ENCODE measurements at places on chromosomes 12 and 14.

DNA sequence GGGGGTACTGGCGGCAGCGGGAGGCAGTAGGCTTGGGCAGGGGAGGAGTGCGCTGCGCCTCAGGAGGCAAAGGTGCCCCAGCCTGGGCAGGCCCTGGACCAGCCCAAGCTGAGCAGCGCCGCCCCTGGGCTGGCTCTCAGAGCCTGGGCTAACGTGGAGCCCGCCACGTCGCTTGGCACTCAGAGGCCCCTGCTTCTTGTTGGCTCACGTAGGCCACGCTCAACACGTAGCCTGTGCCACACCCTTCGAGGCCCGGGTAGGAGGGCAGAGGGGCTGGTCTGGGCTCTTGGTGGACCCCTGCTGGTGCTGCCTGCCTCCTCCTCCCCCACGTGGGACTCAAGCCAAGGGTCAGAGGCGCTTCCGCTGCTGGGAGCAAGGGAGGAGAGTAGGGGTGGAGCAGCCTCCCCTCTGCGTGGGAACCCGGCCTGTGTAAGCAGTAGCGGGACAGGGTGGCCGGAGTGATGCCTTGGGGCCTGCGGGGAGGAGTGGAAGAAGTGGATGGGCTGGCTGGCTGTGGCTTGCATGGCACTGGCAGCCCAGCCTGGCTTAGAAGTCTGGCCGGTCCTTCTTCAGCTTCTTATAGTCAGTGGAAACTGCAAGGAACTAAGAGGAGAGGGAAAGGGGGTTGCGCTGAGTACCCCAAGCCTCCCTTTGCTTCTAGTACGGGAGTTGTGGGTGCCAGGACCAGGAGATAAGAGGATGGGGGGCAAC is 5.7 kb downstream of the SHMT2 start:
- no peak for DNase-seq

GRCh38 chr14:69704319-69704718 is 62.6 kb upstream of the SRSF5 start:
- no peak for DNase-seq

- DNase-seq: no peak
Measured at GRCh38 chr14:82510007-82510406, 976.4 kb upstream of the SEL1L start.

- no peak for DNase-seq
Measured at GRCh38 chr12:51536159-51536558, 54.9 kb upstream of the SCN8A start.

- no peak for DNase-seq
Measured at GRCh38 chr12:57658890-57659289, 25.9 kb upstream of the B4GALNT1 start.

- DNase-seq: no peak
Measured at GRCh38 chr14:70188322-70188658, 461 bp downstream of the SLC8A3 start.

DNA sequence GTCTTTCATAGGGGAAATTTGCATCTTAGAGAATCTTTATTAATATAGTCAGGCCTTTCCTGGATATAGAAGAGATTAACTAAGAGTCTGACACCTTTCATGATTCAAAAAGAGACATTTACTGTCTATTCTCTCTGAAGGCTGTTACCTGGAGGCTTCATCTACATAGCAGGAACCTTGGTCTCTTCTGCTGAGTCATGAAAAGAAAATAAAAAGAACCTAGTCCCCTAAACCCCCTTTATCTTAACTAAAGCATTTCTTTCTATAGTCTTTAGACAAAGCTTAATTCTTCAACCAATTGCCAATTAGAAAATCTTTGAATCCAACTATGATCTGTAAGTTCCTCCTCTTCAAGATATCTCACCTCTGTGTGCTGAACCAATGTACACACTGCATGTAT is 33.1 kb downstream of the RPS29 start:
- no peak for DNase-seq

DNA sequence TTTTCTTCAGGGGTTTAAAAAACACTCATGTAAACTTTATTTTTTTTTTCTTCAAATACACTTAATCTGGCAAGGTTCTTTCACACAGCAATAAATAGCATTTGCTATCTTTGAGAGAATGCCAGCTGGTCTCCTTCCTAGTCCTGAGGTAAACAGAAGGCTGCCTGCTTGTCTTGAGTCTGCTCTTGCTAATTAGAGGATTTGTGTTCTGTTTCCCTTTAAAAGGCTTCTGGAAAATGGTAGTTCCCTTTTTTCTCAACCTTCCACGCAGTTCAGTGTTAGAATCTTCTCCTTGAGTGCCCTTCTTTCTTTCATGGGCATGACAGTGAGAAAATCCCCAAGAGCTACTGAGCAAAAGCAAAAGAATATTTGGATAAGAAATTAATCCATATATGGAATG is 92.3 kb upstream of the DCN start:
- no peak for DNase-seq

- DNase-seq: no peak
Measured at GRCh38 chr12:118175823-118176447, 40.0 kb downstream of the PEBP1 start.

- no peak for DNase-seq
Measured at GRCh38 chr14:90354551-90355298, 23.0 kb upstream of the NRDE2 start.

- DNase-seq: no peak
Measured at GRCh38 chr12:39780411-39780912, 160.9 kb upstream of the ABCD2 start.

GRCh38 chr14:67469954-67470353 is 18.6 kb downstream of the TMEM229B start:
- DNase-seq: no peak

GRCh38 chr14:45072126-45072525 is 11.8 kb upstream of the PRPF39 start:
- DNase-seq: no peak

DNA sequence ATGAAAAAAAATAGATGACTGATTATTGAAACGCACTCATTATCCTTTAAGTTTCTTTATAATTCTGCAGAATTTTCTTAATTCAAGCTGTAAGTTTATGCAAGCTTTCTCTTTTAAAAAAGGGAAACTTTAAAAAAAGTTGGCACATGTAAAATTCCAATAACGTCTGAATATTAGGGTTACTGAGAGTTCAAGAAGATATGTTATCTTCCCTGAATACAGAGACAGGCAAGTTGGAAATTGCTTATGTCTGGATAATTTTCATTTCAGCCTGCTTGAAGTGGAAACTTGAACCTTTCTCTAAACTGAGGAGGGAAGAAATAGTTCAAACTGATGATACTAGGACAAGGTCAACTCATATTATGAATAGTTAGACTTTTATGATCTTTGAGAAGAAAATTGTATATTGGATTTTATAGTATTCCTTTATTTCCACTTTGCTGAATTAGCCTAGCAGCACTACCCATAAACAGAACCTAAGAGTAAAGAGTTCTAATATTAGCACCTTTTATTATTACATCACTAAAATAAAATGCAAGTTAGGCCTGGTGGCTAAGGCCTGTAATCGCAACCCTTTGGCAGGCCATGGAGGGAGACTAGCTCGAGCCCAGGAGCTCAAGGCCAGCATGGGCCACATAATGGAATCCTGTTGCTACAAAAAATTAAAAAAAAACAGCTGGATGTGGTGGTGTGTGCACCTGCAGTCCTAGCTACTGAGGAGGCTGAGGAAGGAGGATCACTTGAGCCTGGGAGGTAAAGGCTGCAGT is 288.0 kb downstream of the TRHDE start:
- no peak for DNase-seq

DNA sequence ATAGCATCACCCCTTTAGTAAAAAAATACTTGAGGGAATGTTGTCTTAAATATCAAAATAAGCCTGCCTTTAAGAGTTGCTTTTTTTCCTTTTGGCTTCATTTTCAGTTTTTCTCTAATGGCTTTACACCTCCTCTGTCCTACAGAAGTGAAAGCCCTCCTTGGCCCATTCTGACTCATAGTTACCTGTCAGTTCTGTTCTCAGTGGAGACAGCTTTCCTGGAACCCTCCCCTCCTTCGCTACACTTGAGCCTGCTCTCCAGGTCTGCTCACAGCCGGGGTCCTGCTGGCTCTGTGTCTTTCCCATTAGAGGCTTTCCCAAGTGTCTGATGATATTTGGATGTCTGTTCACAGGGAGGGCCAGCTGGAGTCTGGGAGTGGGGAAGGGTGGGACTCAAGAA is 84.0 kb downstream of the PELI2 start:
- DNase-seq: no peak

GRCh38 chr12:68579254-68579653 is 31.4 kb upstream of the RAP1B start:
- DNase-seq: no peak

DNA sequence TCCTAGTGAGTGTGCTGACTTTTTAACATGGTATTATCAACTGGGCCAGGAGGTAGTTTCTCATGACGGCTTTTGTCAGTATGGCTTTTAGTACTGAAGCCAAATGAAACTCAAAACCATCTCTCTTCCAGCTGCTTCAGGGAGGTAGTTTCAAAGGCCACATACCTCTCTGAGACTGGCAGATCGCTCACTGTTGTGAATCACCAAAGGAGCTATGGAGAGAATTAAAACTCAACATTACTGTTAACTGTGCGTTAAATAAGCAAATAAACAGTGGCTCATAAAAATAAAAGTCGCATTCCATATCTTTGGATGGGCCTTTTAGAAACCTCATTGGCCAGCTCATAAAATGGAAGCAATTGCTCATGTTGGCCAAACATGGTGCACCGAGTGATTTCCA is 141.1 kb downstream of the HMGA2 start:
- DNase-seq: no peak

GRCh38 chr14:85546390-85546789 is 16.4 kb downstream of the FLRT2 start:
- no peak for DNase-seq

DNA sequence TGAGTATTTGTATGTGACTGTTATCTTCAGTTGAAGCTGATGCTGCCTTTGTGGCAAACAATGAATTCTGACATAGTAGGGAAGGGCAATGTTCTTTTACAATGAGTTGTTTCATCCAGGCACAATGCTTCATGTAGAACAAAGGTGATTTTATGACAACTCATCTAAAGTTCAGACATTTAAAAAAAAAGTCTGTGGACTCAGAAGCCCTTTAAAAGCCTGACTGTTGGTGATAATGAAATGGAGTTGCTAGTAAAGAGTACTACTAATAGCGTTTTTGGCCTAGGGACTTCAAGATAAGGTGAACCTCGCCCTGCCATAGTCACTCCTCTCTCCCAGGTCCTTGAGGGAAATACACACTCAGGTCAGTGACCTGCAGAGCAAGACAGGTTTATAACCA is 105.1 kb downstream of the AKAP6 start:
- DNase-seq: no peak

DNA sequence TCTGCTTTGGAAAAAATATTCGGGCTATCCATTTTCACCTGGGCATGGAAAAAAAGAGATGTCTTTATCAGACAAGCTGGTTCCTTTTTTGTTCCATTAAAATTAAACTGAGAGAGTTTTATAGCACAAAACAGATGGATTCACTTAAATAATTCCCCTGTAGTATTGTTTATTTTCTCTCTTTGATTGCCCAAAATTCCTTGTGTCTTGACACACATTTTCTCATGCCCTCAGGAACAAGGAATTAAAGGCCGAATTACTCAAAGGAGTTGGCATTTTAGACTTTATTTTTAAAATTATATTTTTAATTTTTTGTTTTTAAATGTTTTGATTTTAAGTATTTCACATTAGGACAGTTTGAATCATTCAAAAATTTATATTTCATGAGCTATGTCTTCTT is 69.6 kb upstream of the SLCO1C1 start:
- no peak for DNase-seq

GRCh38 chr14:88775532-88775931 is 17.2 kb downstream of the EML5 start:
- no peak for DNase-seq

DNA sequence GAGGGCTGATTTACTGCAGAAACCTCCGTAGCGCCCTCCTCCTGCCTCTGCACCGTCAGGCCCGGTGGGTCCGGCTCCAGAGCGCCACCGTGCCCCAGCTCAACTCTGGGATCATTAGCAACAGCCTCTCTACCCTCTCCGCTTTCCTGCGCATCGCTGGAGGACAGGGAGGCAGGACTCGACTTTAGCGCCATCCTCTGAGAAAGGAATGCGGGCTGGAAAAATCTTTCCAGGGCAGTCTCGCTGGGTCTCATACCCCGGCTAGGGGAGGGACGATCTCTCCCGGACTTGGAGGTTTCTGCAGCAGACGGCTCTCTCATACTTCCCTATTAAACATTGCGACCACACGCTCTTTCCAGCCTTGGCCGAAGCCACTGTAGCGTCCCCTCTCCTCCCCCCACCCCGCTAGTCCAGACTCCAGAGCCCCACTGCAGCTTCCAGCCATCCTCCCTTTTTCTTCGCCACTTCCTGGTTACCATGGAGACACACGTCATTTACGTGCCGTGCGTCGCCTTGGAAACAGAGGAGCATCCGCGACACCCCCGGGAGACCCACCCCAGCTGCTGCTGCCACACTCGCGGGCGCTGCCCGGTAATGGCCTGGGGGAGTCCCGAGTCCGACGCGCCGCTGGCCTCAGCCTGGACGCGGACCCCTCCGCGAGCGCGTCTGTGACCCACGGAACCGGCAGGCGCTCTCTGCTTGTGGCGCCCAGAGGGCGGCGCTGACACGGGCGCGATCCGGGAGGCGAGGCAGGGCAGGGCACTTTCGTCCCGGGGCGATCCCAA is at the start of gene CCDC184:
Gene CCDC184 (plus strand): TSS at position 554 of the 785 bp plus-strand sequence. CDS start 479 bp downstream, outside the sequence.
- peak; percentile 75 for DNase-seq

DNA sequence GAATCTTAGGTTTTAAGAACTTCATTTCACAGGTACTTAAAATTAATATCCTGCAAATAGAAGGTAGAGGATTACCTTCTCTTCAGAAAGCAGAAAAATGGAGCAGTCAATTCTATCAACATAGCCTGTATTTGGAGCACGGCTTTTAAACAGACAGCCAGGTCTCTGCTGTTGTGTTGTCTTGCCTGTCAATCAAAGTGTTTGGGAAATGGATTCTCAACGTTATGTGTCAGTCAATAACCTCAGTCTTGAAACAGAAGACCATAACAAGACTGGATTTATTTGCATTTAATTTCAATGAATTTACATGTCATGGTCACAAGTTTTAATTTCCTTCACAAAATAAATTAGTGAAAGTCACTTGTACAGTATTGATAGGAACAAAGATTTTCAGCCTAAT is 51.9 kb upstream of the KRR1 start:
- no peak for DNase-seq

- peak; percentile 40 for DNase-seq
Measured at GRCh38 chr12:56029666-56030293, 8.9 kb downstream of the IKZF4 start.

GRCh38 chr12:5458229-5459050 is 26.5 kb downstream of the NTF3 start:
- no peak for DNase-seq

DNA sequence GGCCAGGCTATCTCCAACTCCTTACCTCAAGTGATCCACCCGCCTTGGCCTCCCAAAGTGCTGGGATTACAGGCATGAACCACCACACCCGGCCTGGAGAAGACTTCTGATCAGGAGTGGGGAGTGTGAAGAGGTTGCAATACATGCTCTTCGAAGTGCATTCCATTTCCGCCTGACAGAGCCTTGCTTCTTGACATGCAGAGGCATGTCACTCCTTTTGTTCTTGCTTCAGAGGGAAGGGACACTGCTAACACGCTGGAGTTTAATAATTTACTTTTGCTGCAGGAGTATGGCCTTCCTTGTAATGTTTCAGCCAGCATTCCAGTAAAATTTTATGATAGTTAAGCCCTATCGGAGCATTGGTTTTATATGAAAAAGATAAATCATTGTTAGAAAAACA is 74.9 kb downstream of the SLC25A47 start:
- no peak for DNase-seq
